ENCODE measurements at places on chromosomes 6 and 20. TPM values are rescaled to one million over a fixed set of nuclear protein-coding genes. Genes with fewer than 3 reads are reported as not detected.

DNA sequence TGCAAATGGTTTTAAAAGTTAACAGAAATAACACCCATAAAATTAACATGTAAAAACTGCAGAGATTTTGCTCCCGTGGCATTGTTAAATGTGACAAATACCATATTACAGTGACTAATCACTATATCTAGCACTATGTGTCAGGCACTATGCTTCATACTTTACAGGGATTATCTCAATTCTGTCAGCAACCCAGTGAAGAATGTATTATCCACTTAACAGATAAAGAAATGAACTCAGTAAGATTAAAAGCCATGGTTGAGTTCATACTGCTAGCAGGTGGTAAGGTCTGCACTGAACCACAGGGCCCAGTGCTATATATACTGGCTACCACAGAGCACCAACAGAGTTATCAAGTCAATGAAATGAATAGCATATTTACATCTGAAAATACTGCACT, 65.4 kb downstream of the RWDD2A start:
- DNase-seq = no peak

GRCh38 chr20:58245181-58245891, 16.9 kb upstream of the ANKRD60 start:
- no peak for DNase-seq

GRCh38 chr6:100458841-100459591, 5.7 kb downstream of the SIM1 start:
- no peak for DNase-seq

DNA sequence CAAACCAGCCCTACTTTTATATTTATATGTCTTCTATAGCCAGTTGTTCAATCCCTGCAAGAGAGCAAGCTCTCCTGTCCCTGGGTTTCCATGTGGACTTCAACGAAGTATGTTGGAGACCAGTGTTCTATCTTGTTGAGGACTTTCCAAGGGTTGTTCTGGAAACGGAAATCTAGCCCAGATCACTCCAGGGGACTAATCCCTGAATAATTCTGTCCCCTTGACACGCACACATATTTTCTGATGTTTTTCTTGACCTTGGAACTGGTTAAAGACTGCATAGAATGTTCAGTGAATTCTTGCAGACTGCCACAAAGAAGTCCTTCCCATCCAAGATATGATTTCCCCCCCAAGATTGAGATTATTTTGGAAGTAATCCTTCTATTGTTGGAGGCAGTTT, 9.5 kb upstream of the MYLK2 start:
- DNase-seq = no peak

GRCh38 chr6:134317471-134318131, at the start of gene SGK1:
Gene SGK1 (minus strand): TSS chr6:134318112. CDS start chr6:134317460, 652 bp downstream.
- no peak for DNase-seq

DNA sequence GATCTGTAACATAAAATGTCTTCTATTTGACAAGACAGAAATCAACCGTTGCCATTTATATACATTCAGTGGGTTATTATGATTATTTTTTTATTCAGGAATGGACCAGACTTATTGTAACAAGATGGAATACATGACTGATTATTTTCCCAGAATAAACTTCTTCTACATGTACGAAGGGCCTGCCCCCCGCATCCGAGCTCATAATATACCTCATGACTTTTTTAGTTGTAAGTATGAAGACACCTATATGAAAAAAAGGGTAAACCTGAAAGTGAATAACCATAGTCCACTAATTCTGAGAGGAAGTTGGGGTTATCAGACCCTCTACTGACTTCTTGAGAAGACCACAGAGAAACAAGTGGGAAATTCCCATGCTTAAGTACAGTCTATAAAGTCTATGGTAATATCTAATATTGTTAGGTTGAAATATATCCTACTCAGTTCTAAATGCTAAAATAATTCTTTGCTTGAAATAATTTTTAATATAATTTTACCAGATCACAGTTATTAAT, 15.9 kb downstream of the OR2A4 start:
- no peak for DNase-seq

DNA sequence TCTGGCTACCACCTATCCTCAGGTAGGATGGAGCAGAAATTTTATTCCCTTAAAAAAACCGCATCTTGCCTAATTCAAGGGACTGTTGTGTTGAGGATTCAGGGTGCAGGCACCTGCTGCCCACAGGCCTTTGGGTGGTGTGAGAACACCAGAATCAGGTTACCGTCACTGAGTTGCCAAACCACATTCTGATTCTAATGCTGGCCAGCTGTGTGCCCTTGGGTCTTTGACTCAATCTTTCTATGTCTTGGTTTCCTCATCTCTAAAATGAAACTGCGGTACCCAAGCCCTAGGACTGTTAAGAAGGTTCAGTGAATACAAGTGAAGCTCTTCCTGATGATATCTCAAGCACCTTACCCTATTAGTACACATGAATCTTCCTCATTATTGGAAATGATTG, 827.3 kb downstream of the DHX35 start:
- DNase-seq = no peak

GRCh38 chr6:161048641-161049040, 57.1 kb downstream of the MAP3K4 start:
- no peak for DNase-seq

Gene BTBD3
- total RNA-seq = 79.3 TPM

Gene TIAM2
- 15.9 TPM for total RNA-seq

Gene DSP
- total RNA-seq = 42.4 TPM
